ENCODE measurements at places on chromosomes 11 and 22. TPM values are rescaled to one million over a fixed set of nuclear protein-coding genes. Genes with fewer than 3 reads are reported as not detected.
A peak's percentile ranks its signal among the peaks of the same experiment; 100 is the strongest.

The SLC43A3 gene
- 94.5 TPM for total RNA-seq

The ARHGAP1 gene
- 79.7 TPM for total RNA-seq

The CARNS1 gene
- total RNA-seq: 0.76 TPM

The GPR83 gene
- 0.08 TPM for total RNA-seq

The MAPK1 gene
- 97.6 TPM for total RNA-seq

The LRP4 gene
- 0.05 TPM for total RNA-seq

DNA sequence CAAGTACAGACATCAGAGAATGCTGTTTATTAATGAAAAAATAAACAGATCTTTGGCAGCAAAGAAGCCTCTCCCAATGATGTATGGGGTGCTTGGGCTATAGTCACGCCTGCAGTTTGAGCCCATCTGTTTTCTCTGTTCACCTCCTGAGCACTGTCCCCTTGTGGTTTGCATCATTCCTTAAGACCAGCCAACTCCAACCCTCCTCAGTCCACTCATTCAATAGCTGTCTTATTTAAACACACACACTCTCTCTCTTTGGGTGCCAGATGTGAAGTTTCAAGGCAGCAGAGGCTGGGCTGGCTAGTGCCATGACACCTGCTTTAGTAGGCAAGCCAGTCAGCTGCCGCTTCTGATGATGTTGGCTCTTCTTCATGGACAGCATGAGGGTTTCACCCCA is 58.1 kb downstream of the POLD3 start:
- no peak overlapping the region for H3K4me3 ChIP-seq
- H3K27me3 ChIP-seq: no peaks in the 10 kb centered on the region
- DNase-seq: no peak
- no peak overlapping the region for H3K27ac ChIP-seq
- H3K4me1 ChIP-seq: no peaks in the 10 kb centered on the region

DNA sequence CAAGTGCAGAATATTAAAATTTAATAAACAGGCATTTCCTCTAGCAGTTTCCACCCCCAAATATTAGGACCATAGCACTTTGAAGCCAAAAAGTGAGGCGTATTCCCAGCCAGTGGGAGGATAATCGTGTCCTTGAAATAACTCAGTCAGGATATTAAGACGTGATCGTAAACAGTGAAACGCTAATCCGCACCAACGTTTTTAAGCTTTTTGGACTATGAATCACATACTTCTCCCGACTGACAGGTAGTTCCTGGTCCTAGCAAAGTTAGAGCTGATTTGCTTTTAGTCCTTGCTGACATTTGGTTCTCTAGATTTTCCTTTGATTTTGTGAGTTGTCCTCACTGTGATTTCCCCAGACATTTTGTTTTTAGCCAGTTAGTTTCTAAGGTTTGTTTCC is 197.1 kb upstream of the ARHGAP20 start:
- peaks cover 19% of the 10 kb centered on the region for H3K4me1 ChIP-seq
- no peak for DNase-seq
- no peak overlapping the region for H3K27ac ChIP-seq
- H3K36me3 ChIP-seq: peaks cover 2% of the 10 kb centered on the region

GRCh38 chr11:119021631-119022030 is 3.1 kb downstream of the TRAPPC4 start:
- no peak for DNase-seq
- no peak overlapping the region for H3K4me3 ChIP-seq
- peak overlapping the region; percentile 53 for H3K27ac ChIP-seq
- H3K4me1 ChIP-seq: peaks cover 56% of the 10 kb centered on the region
- H3K27me3 ChIP-seq: no peaks in the 10 kb centered on the region

DNA sequence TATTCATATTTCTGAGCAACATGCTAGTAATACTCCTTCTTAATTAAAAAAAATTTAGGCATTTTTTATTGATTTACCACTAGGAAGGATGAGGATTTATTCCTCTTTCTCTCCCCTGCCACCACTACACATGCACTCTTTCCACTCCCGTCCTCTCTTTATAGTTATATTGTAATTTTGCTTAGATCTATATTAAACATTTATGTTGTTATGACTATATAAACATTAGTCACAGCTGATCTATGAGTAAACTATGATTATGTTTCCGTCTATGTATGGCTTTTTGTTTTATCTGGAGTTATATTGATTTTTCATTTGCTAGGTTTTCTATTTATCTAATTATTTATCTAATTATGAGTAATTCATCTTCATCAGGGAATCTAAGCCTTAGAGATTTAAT is 17.8 kb downstream of the CCDC15 start:
- no peak overlapping the region for H3K4me3 ChIP-seq
- peaks cover 4% of the 10 kb centered on the region for H3K36me3 ChIP-seq
- H3K27me3 ChIP-seq: no peaks in the 10 kb centered on the region
- H3K4me1 ChIP-seq: no peaks in the 10 kb centered on the region

DNA sequence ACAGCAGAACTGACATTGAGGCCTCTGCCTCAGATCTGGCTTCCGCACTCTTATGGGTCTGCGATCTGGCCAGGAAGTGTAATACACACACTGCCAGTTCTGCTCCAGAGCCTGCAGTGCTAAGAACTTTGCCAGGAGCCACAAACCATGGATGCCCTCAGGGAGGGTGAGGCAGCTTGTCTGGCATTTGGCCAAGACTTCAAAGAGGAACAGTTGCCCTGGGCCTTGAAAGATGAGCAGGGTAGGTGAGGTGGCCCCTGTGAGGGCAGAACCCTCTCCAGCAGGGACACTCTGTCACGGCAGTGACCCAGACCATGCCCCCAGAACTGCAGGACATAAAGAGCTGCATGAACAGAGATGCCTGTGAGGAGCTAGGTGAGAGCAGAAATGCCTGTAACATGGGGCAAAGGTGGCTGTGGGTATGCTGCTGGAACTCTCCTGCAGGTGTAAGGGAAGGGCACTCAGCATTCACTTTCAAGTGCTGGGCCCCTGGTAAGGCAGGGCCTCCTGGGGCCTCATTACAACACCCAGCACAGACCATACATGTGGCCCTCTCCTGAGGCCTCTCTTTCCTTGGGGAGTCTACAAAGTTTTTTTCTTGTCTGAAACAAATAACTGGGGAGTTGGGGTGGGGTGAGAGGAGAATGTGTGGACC is 47.3 kb downstream of the NEU3 start:
- no peak for DNase-seq
- no peaks in the 10 kb centered on the region for H3K36me3 ChIP-seq
- no peak overlapping the region for H3K27ac ChIP-seq
- H3K4me3 ChIP-seq: no peak overlapping the region
- H3K27me3 ChIP-seq: peaks cover under 1% of the 10 kb centered on the region

GRCh38 chr11:60528934-60529333 is 13.7 kb downstream of the MS4A13 start:
- H3K4me3 ChIP-seq: no peak overlapping the region
- H3K27ac ChIP-seq: no peak overlapping the region
- DNase-seq: no peak
- H3K4me1 ChIP-seq: no peaks in the 10 kb centered on the region
- H3K36me3 ChIP-seq: no peaks in the 10 kb centered on the region
- peaks cover 13% of the 10 kb centered on the region for H3K27me3 ChIP-seq

DNA sequence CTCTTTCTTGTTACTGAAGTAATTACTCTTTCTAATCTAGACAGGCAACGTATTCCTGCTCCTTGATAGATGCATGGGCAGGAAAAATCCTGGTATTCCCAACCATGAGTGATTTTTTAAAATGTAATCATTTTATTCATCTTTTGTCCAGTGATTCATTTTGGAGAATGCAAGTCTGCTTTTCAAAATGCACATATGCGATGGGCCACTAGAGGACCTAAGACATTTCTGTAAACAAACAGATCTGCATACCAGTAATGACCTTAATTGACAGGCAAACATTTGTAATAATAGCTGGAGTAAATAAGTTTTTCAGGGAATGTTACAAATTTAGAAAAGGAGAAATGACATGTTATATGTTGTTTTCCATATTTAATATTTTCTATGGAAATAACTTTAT is 1167.6 kb downstream of the JRKL start:
- no peaks in the 10 kb centered on the region for H3K36me3 ChIP-seq
- no peak overlapping the region for H3K4me3 ChIP-seq
- no peak overlapping the region for H3K27ac ChIP-seq
- no peaks in the 10 kb centered on the region for H3K27me3 ChIP-seq
- DNase-seq: no peak

DNA sequence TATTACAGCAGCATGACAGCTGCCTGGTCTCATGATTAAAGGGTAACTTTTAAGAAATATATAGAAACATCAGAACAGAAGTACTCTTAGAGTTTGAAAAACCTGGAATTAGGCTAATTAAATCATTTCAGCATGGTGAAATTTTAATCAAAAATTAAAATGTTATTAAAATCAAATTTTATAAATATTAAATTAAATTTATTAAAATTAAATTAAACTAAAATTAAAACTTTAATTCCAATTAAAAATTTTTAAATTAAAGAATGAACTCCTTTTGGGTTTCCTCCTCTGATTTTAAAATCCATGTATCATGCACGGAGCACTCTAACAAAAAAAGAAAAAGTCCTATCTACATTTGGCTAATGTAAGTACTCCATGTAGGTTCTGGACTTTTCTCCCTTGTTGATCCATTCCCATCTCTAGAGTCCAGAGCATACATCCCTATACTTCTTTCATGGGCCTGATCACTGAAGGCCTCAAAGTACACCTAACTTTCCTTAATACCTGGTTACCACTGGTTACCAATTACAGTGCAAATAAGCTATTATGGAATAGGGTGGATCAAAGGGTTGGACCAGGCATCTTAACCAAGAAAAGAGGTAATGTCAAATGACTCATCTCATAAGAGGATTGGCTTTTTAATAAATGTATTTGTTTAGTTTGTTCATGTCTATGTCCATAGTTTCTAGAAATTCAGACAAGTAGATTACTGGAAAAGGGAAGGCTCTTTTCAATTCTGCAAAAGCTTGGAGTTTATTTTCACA is 48.4 kb upstream of the MUC15 start:
- H3K27ac ChIP-seq: no peak overlapping the region
- H3K4me1 ChIP-seq: no peaks in the 10 kb centered on the region

GRCh38 chr11:131288521-131289091 is 81.8 kb upstream of the NTM start:
- H3K4me3 ChIP-seq: no peak overlapping the region
- H3K27ac ChIP-seq: no peak overlapping the region
- no peaks in the 10 kb centered on the region for H3K4me1 ChIP-seq
- H3K36me3 ChIP-seq: no peaks in the 10 kb centered on the region

GRCh38 chr11:72668629-72669347 is 5.4 kb downstream of the PDE2A start:
- H3K36me3 ChIP-seq: no peaks in the 10 kb centered on the region
- DNase-seq: peak; percentile 72
- peaks cover 12% of the 10 kb centered on the region for H3K4me1 ChIP-seq
- no peak overlapping the region for H3K4me3 ChIP-seq
- no peak overlapping the region for H3K27ac ChIP-seq

DNA sequence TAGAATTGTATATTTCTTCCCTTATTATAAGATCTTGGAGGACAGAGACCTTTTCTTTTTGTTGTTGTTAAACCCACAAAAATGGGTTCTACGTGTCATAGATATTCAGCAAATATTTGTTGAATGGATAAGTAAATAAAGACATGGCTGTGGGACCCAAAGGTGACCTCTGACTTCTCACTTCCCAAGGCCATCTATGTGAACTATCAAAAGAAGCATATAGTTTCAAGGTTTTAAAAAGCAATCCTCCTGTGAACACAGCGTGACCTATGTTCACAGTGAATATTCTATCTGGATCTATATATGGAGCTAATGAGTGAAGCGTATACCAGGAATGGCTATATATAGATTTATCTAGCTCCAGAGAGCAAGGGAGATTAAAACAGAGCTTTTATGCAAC is 312.8 kb upstream of the C11orf87 start:
- DNase-seq: no peak
- no peaks in the 10 kb centered on the region for H3K36me3 ChIP-seq
- no peak overlapping the region for H3K27ac ChIP-seq
- H3K4me3 ChIP-seq: no peak overlapping the region

DNA sequence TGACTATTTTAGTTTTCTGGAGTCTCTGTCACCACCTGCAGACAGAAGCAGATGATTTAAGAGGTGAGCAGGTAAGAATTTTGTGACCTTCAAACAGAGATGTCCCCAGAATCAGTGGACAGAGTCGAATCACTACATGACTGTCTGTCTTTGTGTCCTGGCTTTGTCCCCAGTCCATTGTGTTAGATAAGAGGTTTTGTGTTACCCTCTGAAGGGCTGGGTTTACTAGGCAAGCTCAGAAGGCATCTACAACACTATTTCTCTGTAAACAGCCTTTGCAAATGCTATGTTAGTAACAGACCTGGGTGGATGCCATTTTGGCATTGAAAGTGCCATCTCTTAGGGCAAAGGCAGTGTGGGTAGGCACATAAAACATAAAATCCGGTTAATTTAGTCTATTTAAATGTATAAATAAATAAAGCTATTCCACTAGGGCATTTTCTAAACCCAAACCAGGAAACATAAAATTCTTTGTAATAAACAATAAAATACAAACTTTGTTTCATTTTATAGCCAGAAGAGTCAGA is 40.3 kb upstream of the CADM1 start:
- no peaks in the 10 kb centered on the region for H3K36me3 ChIP-seq
- no peaks in the 10 kb centered on the region for H3K27me3 ChIP-seq
- no peak for DNase-seq
- H3K4me3 ChIP-seq: no peak overlapping the region
- H3K4me1 ChIP-seq: no peaks in the 10 kb centered on the region

- peaks cover 1% of the 10 kb centered on the region for H3K4me1 ChIP-seq
- DNase-seq: peak; percentile 42
- H3K36me3 ChIP-seq: no peaks in the 10 kb centered on the region
- H3K27me3 ChIP-seq: no peaks in the 10 kb centered on the region
Measured at GRCh38 chr11:94171693-94172440, 43.2 kb downstream of the PANX1 start.

DNA sequence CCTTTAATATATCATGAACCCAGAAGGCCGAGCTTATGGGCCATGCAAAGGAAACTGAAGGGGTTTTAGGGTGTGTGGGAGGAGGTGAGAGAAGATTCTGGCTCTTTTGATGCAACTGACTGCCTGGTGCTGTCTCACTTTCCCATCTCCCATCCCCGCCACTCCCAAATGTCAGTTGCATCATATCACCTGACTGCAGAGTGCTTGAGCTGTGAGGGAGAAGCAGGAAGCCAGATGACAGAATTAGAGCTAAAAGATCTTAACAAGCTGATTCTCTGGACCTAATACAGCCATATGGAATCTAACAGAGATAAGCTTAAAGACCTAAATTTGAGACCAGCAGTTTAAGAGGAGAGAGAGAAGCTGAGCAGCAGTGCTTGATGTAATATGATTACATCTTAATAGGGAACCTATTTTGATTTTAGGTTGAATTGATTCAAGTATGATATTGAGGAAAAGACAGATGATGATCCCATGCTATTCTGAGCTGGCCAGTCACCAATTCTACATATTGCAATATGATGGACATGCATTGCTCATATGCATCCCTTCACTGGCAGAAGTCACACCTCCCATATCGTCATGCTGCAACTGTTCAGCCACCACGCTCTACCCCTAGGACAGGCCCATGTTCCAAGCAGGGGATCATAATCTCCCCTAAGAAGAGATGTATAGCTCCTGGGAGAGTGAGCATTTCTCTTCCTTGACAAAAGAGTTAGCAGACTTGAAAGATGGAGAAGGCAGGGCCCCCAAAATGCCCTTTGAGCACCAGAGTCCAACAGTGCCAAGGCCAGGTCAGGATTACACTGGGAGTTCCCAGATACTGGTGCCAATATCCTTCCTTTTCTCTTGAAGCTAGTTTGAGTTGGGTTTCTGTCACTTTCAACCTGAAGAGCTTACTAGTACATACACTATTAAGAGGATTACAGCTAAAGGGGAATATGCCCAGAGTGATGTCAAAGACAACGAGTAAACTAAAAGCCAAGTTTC is 44.9 kb downstream of the PLEKHA7 start:
- no peaks in the 10 kb centered on the region for H3K36me3 ChIP-seq
- H3K4me3 ChIP-seq: no peak overlapping the region
- no peak overlapping the region for H3K27ac ChIP-seq
- no peak for DNase-seq
- no peaks in the 10 kb centered on the region for H3K27me3 ChIP-seq
- no peaks in the 10 kb centered on the region for H3K4me1 ChIP-seq

Data from activated CD4-positive, alpha-beta memory T cell treated with anti-CD3 and anti-CD28 coated beads, Interleukin-2, amount 10 ng/mL, durations not matched to agents 7 days and 5 days (primary cell).